ENCODE measurements at places on chromosomes 11 and 22.

- DNase-seq = no peak
Measured at GRCh38 chr11:19982774-19983495, 177.3 kb downstream of the DBX1 start.

GRCh38 chr11:123305601-123306375 lies 110.7 kb upstream of the CLMP start:
- no peak for DNase-seq

DNA sequence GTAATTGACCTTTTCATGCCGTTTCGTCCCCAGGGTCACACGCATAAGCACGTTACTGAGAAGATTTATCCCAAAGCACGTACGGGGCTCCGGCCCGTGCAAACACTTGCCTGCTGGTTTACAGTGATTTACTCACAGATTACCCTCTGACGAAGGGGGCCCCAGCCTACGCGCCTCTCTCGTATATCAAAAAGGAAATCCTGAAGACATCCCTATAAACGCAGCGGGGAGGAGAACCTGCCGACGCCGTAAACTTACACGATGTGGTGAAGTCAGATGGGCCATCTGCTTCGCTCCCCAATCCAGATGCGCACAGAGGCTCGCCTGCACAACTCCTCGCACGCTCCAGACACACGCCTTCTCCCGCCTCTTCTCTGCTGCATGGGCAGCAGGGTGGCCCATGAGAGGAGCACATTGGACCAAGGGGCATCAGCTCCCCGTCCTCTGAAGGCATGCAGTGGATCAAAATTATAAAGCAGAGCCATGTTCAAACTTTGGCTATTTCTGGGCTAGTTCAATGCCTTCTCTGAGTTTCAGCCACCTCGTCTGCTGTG lies 123.6 kb downstream of the MN1 start:
- no peak for DNase-seq

- DNase-seq = no peak
Measured at GRCh38 chr11:120173807-120174206, 35.9 kb upstream of the TRIM29 start.

GRCh38 chr11:44658506-44658850 lies 68.3 kb upstream of the TSPAN18 start:
- DNase-seq = peak; percentile 35

DNA sequence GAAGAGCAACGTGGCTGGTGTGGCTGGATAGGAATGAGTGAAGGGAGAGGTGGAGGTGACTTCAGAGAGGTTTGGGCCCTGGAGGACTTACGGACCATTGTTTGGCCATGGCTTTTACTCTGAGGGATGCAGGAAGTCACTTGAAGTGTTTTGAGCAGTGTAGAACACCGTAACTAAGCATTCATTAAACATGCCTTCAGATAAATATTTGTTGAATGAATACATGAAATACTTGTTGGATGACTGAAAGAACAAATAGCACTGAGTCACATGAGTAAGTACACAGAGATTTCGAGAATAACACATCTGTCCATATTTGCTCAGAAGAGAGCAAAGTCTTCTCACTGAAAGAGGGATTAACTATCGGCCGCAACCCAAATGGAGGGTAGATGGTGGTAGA lies 182.7 kb upstream of the SNX19 start:
- no peak for DNase-seq

DNA sequence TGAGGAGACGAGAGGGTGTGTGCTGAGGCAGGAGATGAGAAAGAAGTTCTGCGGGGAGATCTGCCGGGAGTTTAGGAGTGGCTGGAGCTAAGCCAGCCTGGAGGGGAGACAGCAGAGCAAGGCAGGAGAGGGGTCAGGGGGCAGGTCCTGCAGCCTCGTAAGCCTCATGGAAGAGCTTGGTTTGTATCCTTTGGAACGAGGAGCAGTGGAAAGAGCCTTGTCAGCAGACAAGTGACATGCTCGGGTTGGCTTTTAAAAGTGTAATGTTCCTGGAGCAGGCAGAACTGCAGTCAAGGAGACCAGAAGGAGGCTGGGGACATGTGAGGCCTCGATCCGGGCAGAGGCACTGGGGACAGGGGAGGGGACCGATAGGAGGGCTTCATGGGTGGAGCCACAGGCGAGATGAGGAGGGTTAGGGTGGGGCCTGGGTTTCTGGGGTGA lies 21.4 kb upstream of the TUB start:
- no peak for DNase-seq

DNA sequence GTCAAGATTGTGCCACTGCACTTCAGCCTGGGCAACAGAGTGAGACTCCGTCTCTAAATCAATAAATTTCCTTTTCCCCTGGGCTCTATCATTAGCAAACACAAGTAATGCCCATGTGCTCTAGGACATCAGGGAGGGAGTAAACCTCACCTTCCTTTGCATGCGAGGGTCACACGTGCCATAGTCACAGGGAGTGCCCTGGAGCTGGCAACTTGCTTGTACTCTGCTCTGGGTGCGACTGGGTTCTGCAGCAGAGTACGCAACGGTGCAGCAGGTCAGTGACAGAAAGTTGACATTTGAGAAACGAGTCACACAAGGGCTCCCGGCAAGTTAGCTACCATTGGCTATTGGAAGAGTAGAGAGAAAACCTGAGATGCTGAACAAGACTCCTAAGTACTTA lies 32.6 kb upstream of the CHKA start:
- DNase-seq = no peak

DNA sequence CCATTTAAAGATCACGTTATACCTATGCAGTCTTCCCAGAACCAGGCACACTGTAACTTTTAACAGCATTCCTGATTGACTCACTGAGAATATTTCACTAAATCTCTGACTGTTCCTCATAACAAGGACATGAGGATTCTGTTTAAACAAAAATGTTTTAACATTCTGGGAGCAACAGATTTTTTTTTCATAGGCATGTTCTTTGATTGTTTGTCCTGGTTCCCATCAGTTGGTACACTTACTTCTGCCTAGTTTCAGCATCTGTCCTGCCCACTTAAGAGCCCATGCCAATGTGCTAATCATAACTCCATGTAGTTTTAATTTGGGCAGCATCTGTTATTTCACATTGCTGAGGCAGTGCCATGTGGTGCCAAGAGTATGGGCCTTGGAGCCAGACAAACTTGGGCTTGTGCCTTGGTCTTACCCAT lies 138.5 kb upstream of the CTSC start:
- no peak for DNase-seq

GRCh38 chr11:34843271-34843670 lies 72.9 kb downstream of the APIP start:
- no peak for DNase-seq

GRCh38 chr11:121553806-121554205 lies 101.0 kb upstream of the SORL1-AS1 start:
- DNase-seq = no peak

DNA sequence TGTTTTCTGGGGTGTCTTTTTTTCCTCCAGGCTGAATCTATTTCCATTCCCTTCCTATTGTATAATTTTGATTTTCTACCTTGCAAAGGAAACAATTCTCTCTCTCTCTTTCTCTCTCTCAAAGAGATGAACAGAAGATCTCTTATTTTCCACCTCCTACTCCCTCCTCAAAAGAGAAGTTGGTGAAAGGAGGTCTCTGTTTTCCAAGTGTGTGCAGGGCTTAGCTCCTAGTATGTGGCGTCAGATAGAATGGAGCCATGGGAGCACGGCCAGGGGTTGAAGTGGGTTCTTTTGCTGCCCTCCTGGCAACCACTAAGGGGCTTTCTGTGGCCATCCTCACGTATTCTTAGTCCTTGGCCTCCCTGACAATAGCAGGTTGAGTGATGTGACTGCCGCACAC lies 480 bp downstream of the TRIM34 start:
- no peak for DNase-seq

DNA sequence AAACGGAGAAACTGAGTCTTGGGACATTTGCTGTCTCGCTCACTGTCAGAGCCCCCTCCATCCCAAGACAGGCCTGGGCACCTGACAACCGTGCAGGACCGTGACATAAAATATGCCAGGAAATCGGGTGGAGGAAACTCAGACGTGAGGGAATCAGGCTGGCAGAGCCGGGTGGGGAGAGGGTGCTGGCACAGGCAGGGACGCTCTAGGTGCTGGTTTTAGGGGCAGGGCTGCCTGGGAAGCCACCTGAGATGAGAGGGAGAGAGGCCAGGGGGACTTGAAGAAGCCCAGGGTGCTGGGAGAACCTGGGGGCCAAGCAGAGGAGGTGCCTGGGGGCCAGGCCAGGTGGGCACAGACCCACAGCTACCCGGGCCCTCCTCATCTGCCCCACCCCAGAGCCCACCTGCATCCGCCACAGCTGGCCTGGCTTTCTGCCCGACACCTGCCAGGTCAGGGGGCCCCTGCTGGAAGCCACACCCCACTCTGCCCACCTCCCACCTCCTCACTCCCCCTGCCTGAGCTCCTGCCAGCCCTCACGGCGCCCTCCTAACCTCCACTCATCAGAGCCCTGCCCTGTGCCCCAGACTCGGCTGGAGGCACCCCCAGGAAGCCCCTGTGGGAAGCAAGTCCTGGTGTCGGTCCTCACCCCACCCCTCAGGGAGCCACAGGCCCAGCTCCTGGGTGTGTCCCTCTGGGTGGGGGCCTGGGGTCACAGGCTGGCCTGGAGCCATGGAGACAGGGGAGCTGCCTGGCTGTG lies 27.3 kb upstream of the MUC5AC start:
- DNase-seq = no peak

- no peak for DNase-seq
Measured at GRCh38 chr11:85316967-85317366, 310.2 kb downstream of the DLG2 start.

DNA sequence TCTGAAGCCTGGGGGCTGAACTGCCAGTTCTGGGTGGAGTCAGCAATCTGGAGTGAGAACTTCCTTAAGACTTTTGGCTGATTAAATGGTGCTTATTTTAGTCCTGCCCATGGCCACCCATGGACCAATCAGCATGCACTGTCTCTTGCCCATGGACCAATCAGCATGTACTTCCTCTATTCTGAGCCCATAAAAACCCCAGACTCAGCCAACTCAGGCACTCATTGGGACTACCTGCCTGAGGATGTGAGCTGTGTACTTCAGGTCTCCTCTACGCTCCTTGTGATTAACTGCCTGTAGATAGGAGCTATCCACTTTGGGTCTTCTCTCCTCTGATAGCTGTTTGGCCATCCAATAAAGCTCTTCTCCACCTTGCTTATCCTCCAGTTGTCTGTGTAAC lies 342.3 kb upstream of the CCDC179 start:
- no peak for DNase-seq

- DNase-seq = no peak
Measured at GRCh38 chr22:43330178-43331068, 12.7 kb downstream of the SCUBE1 start.

GRCh38 chr22:27008454-27008853 lies 351.1 kb downstream of the MIAT start:
- DNase-seq = no peak

- no peak for DNase-seq
Measured at GRCh38 chr22:36135306-36135980, 25.1 kb downstream of the APOL3 start.

DNA sequence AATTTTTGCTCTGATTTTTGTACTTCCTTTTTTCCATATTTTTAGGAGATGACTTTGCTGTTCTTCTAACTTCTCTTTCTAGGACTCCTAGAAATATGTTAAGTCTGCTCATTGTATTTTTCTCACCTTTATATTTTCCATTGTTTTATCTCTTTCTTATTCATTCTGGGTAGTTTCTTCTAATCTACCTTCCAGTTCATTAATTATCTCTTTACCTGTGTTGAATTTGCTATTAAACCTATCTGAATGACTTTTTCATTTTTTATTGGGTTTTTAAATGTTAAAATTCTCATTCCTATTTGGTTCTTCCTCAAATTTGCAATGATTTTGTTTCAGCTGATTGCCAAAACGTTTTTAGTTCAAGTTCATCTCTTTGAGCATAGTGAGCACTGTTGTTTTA lies 27.8 kb upstream of the EHF start:
- DNase-seq = no peak

DNA sequence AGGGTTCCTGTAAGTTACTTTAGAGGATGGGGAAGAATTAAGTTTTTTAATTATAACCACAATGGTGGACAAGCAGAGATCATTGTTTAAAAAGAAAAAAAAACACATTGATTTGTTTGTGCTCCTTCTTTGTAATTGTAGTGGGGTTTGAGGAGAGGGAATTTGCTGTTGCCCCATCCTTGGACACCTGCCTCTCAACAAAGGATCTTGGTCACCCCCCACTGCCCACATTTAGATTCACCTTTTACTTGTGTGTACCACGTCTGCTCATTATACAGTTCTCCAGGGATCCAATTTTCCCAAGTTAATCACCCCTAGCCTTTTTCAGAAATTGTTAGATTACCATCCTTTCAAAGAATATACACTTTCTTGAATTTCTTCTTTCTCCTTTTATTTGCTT lies 53.0 kb downstream of the DNAJC24 start:
- DNase-seq = peak; percentile 71

Measured in neural progenitor cell (in vitro differentiated cells).